ENCODE measurements at places on chromosomes 1 and 21.

DNA sequence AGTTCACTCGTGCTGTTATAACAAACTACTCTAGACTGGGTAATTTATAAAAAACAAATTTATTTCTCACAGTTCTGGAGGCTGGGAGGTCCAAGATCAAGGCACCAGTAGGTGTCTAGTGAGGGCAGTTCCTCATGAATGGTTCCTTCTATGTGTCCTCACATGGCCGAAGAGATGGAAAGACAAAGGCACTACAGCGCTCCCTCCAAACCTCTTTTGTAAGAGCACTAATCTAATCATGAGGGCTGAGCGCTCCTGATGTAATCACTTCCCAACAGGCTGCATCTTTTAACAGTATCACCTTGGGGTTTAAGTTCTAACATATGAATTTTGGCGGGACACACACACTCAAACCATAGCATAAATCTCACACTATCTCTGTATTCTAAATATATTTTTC, 54.0 kb upstream of the KANK4 start:
- DNase-seq, result no peak

GRCh38 chr21:37771181-37771580, 145.1 kb downstream of the KCNJ6 start:
- DNase-seq, result no peak

- no peak for DNase-seq
Observed at GRCh38 chr21:27419153-27419552, 452.3 kb upstream of the ADAMTS5 start.

DNA sequence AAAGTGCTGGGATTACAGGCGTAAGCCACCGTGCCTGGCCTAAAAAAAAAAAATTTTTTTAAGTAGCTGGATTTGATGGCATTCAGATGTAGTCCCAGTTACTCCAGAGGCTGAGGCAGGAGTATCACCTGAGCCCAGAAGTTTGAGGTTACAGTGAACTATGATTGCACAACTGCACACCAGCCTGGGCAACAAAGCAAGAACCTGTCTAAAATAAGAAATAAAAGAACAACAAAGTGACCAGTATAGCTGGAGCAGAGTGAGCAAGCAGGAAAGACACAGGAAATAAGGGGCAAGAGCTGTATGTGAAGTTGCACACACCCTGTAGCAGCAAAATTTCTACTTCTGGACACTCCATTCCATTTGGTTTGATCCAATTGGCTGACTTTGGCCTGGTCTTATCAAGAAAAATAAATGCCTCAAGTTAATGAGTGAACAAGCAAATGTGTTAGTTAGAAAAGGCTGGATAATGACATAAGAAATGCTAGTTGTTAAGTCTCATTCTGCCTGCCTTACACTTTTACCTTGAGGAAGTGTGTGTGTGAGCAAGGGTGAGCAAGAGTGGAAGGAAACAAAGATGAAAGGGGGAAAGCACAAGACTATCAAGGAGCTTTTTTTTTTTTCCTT, 7.9 kb downstream of the ATP5IF1 start:
- DNase-seq, result no peak

DNA sequence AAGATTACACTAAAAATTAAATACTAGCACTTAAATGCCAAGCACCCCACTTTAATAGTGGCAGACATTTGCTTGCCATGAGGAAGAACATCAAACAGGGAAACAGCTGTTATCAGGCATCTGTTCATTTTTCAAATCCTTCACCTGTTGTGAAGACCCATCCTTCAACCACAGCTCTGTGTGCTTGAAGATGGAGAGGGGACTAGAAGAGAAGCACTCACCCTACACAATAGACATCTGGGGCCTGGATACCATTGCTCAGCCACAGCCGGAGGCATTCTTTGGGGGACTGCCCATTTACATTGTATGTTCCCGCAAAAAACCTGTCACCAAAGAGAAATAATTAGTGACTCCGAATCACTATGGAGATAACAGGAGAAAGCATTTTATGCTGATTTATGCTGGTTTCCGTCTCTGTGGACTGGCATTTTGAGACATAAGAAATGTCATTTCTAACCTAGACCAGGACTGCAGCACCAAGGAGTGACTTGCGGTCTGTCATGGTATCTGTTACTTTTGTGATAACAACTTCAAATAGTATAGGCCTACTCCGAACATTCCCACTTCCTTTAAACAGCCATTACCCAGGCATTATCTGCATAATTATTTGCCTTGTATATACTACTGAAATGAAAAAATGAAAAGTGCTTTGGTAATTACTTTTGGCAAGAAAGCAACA, 28.8 kb upstream of the MTF1 start:
- no peak for DNase-seq

DNA sequence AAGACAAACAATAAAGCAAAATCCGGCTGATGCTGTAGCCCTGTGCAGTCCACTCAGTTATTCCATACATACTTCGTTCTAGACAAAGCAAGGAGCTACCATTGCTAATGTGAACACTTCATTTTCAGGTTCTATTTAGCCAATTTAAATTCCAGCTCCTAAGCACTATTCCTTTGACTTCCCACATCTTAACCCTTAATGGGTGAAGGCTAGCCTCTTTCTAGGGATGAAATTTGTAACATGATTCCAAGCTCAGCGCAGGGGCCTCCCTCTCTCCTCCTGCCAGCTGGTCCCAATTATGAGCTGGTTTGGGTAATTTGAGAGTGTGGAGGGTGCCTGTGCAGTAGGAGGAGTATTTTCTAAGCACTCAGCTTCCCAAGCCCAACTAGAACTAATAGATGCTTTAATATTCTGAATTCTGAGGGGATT, 53.9 kb upstream of the PTGFRN start:
- DNase-seq, result no peak

- no peak for DNase-seq
Observed at GRCh38 chr1:183926983-183927382, 110.5 kb downstream of the COLGALT2 start.

DNA sequence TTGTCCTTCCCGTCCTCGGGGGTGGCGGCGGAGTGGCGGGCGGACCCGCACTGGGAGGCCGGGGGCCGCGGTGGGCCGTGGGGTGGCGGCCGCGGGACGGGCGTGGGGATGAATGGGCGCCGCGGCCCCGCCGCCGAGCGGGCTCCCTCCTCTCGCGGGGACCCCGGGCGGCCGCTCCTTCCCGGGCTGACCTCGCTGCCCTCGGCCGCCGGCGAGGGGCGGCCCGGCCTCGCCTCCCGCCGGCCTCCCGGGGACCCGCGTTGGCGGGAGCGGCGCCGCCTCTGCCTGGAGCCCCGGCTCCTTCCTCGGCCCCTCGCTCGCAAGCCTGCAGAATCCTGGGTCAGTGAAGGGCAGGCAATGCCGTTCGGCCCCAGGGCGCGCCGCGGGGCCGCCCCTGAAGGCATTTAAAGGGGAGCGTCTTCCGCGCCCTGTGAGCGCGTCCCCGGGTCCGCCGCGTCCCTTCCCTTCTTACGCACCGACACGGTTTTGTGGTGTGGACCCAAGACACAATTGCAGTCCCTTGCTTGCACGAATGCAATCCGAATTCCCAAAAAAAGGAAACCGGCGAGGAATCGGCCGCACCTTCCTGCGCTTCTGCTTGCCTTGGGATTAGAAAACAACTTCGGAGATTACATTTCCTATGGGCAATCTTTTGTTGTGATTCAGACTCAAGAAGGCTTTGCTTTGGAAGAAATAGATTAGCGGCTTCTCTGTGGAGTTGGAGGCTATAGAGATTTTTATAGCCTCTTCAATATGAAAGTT, 776 bp downstream of the ITSN1 start:
- no peak for DNase-seq

- DNase-seq, result no peak
Observed at GRCh38 chr1:116323491-116323890, 49.6 kb upstream of the ATP1A1 start.

DNA sequence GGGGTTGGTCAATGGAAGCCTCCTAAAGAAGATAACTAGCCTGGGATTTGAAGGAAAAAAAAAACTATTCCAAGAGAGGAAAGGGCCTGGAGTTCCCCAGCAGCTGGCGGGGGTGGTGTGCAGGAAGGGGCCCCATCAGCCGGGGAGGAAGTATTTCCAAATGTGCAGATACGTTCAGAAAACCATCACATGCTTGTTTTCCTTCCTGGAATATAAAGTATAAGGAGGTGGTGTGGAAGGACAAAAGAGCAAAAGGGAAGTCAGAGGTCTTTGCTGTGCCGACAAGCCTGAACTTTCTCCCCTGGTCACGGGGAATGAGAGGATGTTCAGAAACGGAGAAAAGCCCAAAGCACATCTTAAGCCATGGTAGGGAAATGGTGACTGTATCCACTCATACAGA, 72.0 kb upstream of the BACE2 start:
- no peak for DNase-seq

DNA sequence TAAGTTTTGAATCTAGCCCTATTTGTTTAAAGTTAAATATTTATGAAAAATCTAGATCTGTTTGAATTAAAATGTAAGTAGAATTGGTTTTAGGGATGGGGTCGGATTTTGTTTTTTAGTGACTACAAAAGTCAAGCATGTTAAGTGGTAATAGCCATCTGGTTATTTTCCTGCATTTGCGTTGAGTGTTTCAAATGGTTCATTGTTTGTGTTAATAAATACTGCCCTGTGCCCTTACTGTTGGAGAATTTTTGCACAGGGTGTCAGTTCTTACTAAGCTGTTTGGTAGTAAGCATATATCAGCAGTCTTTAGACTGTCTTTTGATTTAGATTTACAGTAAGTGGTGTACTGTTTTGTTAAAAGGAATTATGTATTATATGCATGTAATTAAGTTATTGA, 46.1 kb upstream of the TARS2 start:
- DNase-seq, result no peak

DNA sequence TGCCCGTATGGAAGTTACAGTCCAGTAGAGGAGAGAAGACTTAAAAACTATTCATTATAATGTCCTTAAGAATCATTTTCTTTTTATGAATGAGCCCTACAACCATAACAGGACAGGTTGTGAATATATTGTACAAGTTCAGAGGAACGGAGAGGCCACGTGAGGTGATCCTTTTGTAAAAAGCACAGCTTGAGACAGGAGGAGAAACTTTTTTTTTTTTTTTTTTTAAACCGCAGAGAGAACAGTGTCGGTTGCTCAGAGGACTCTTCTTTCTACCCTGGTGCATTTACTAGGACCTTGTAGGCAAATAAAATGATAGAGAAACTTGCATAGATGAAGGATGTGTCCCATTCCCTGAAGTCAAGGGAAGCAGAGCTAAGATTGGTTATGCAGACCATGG, 32.1 kb downstream of the DYRK1A start:
- DNase-seq, result no peak

DNA sequence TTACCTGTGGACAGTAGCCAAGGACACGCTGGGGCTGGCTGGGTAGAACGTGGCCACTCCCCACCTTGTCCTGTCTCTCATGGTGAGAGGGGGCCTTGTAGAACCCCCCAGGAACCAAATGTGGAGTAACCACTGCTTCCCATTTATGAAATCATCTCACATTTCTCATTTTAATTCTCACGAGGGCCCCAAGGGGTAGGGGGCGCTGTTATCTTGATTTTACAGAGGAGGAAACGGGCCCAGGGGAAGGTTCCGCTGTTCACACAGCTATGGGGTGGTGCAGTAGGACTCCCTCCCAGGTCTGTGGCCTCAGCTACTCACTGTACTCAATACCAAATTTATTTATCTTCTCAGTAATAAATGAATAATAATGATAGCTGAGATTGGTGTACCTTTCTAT, 5.5 kb downstream of the SMPDL3B start:
- DNase-seq, result no peak

DNA sequence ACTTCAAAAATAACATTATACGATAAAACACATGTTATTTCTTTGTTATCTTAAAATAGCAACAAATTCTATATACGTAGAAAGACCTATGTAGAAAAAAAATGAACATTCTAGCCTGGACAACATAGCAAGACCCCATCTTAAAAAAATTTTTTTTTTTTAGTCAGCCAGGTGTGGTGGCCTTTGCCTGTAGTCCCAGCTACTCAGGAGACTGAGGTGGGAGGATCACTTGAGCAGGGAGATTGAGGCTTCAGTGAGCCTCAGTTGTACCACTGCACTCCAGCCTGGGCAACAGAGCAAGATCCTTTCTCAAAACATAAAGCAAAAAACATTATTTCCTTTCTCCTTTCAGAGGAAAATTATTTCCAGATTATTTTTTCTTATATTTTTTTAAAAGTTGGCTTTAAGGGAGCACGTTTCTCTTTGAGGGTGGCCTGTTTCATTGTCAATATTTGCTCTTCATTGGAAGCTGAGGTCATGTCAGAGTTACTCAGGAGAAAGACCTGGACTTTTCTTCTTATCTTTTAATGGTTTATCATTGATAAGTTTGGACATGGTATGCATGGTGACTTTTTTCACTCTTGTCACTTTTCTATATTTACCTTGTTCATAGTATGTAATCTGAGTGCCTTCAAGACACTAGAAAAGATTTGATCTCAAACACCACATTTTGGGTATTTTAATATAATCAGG, 32.0 kb downstream of the NFIA start:
- no peak for DNase-seq

- DNase-seq, result peak; percentile 27
Observed at GRCh38 chr1:28370239-28371009, 884 bp downstream of the PHACTR4 start.

DNA sequence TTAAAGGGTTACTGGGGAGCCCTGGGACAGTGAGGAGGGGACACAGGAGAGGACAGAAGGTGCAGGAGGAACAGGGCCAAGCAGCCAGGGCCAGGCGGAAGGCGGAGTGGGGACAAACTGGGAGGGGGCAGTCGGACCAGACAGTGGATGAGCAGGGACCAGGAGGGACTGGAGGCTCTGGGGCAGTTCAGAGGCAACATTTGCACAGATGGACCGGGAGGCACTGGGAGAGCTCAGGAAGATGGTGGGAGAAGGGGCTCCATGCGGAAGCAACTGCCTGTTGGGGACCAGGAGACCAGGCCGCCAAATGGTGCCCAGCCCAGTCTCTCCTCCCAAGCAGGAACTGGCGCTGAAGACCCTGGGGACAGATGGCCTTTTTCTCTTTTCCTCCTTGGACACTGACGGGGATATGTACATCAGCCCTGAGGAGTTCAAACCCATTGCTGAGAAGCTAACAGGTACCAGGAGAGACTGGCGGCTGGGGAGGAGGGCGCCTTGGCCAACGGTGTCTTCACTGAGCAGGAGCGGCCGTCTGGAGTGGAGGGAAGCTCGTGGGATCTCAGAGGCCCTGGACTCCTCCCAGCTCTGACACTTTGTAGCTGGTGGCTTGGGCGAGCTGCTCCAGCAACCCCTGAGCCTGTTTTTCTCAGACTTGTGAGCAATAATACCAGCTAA, 847 bp downstream of the SELENON start:
- DNase-seq, result peak; percentile 59

All from dorsolateral prefrontal cortex (tissue), 122 donors.